ENCODE measurements at places on chromosomes 5 and 9.
A peak's percentile ranks its signal among the peaks of the same experiment; 100 is the strongest.

- peak; percentile 57 for DNase-seq
Observed at GRCh38 chr5:168947212-168947868, 353.6 kb downstream of the SLIT3 start.

GRCh38 chr5:25181249-25181648 is 536.5 kb upstream of the CDH10 start:
- no peak for DNase-seq

DNA sequence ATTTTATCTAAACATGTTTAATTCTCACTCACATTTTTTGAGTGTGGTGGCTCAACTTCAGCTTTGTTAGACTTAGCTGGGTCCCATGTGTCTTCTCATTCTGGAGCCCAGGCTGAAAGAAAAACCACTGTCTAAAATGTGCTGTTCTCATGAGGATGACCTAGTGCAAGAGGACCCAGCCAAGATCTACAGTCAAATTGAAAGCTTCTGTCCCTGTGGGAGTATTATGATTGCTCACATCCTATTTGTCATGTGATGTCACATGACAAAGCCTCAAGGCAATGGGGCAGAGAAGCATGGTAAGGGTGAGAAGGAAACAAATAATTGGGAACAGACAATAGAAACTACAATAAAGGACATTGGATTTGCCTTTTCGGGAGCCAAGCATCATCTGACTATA is 113.4 kb upstream of the ASTN2 start:
- DNase-seq: no peak

DNA sequence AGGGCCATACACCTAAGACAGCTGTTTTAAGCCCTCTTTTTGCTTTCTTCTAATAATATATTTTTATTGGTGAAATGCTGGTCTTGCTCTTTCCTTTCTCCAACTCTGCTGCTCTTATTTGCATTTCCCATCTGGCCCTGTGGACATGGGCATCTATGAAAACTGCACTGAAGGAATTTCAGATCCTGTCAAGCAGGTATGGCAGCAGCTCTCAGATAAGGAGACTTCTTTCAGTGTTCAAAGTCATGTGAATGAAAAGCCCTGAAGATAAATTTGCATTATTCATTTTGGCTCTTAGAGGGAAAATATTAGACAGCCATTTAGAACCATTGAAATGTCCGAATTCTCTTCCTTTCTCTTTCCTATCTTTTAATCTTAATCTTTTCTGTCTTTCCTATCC is 668.0 kb upstream of the RIOK2 start:
- DNase-seq: no peak

- DNase-seq: no peak
Observed at GRCh38 chr9:97072285-97072776, 33.4 kb upstream of the CTSV start.

- no peak for DNase-seq
Observed at GRCh38 chr5:53825926-53826325, 265.5 kb downstream of the NDUFS4 start.

DNA sequence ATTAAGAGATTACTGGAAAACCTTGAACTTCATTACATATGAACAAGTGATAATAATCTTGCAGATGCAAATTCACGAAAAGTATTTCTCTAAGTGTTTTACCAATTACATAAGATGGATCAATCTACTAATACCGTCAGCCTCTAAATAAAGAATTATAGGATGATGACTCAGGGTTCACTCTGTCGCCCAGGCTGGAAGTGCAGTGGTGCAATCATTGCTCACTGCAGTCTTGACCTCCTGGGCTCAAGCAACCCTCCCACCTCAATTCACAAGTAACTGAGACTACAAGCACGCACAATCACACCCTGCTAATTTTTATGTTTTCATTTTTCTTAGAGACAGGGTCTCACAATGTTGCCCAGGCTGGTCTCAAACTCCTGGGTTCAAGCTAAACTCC is 56.1 kb downstream of the CHD1 start:
- peak; percentile 6 for DNase-seq

DNA sequence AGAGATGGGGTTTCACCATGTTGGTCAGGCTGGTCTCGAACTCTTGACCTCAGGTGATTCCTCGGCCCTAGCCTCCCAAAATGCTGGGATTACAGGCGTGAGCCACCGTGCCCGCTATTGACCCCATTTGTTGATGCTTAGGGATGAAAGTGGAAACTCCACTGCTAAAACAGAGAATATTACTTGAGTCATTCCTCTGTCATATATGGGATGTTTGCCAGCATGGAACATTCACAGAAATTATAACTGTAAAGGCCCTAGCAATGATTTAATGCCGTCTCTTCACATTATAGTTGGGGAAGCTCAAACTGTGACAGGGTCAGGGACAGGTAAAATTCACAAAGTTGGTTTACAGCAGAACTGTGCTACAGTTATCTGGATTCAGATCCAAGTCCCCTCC is 94.5 kb downstream of the TMC1 start:
- peak; percentile 31 for DNase-seq

DNA sequence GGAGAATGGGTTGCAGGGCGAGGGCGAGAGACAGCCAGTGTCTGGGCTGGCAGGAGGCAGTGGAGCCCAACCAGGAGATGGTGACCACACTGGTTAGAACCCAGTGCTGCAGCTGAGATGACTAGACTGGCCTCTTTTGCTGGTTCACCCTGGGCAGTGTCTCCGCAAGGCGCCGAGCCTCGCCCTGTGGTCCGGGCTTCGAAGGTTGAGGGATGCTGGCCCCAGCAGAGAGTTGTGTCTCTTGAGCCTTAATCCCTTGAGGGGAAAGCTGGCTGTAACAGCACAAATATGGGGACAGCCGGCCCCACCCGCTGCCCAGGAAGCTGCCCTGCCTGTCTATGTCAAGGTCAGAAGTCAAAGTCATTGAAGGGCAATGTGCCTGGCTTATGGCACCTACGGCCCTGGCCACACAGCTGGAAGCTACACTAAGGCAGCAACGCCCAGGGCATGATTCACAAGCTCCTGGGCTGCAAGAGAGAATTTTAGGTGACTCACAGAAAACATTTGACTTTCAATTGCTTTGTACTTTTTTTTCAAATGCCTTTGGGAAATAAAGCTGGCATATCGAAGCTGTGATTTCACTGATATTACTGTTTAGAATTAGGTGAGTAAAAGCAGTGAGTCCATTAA is 33.3 kb downstream of the NKX2-5 start:
- DNase-seq: peak; percentile 58

- no peak for DNase-seq
Observed at GRCh38 chr5:94689908-94690307, 71.4 kb downstream of the SLF1 start.

- peak; percentile 13 for DNase-seq
Observed at GRCh38 chr5:45038366-45038987, 229.7 kb downstream of the MRPS30 start.

DNA sequence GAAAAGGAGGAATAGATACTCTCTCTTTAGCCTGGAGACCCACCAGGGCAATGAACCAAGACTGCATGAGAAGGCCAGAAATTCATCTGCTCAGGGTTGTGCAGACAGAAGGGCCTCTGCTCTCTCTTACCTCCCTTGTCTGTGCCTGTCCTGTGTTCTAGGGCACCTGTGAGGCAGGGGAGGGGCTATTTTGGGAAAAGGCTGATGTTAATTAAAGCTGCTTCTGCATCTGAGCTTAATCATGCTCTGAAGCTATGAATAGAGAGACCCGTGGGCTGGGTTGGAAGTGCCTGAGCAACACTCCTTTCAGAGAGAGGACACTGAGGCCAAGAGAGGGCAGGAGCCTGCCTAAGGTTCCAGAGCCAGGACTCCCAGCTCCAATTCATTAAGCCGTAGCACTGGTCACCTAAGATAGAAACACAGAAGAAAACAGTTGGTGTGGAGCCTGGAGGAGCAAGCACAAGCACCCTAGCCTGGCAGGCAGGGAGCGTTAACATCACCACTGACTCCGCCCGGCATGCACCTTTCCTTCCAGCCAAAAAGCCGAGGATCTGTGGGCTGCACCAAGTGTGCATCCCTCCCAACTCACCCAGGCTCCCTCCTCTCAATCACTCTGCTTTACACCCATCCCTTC is 31.4 kb upstream of the STING1 start:
- DNase-seq: no peak

GRCh38 chr5:41286165-41286564 is 72.8 kb upstream of the C6 start:
- DNase-seq: no peak

GRCh38 chr9:133725886-133726285 is 12.3 kb downstream of the SARDH start:
- no peak for DNase-seq

GRCh38 chr5:176388003-176388443 is 375 bp downstream of the NOP16 start:
- no peak for DNase-seq

Data from fibroblast of skin of right quadriceps (primary cell).